Left ventricle myocardium inferior (tissue), 1 donor: ENCODE measurements at places on chromosomes 13 and 19.
A peak's percentile ranks its signal among the peaks of the same experiment; 100 is the strongest.

DNA sequence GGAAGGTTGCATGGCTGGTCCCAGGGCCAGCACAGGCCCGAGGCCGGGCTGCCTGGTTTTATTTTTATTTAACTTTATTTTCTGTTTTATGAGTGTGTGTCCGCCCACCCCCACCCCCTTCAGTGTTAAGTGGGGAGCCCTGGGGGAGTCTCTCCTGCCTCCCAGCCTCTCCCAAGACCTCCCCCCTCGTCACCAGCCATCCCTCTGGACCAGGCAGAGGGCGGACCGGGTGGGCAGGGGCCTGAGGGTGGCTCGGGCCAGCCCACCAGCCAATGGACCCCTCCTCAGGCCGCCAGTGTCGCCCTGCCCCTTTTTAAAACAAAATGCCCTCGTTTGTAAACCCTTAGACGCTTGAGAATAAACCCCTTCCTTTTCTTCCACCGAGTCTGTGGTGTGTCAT, 531 bp upstream of the TGFBR3L start:
- peaks cover 50% of the 10 kb centered on the region for H3K27me3 ChIP-seq
- H3K4me3 ChIP-seq = no peak overlapping the region
- peaks cover 45% of the 10 kb centered on the region for H3K36me3 ChIP-seq
- DNase-seq = no peak

DNA sequence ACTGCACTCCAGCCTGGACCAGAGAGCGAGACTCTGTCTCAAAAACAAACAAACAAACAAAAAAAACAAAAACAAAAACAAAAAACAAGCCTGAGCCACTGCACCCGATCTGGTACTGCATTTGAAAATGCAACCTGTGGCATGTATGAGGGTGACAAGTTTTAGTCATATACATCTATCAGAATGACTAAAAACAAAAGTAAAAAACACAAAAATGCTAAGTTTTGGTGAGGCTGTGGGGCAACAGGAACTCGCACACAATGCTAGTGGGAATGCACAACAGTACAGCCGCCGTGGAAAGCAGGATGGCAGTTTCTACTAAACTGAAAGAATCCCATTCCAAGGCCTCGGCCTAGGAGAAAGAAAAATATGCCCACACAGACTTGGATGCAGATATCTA, 7.8 kb downstream of the EBPL start:
- H3K36me3 ChIP-seq = peaks cover 2% of the 10 kb centered on the region
- no peak for DNase-seq
- no peak overlapping the region for H3K27ac ChIP-seq
- H3K4me1 ChIP-seq = no peaks in the 10 kb centered on the region
- H3K4me3 ChIP-seq = no peak overlapping the region

DNA sequence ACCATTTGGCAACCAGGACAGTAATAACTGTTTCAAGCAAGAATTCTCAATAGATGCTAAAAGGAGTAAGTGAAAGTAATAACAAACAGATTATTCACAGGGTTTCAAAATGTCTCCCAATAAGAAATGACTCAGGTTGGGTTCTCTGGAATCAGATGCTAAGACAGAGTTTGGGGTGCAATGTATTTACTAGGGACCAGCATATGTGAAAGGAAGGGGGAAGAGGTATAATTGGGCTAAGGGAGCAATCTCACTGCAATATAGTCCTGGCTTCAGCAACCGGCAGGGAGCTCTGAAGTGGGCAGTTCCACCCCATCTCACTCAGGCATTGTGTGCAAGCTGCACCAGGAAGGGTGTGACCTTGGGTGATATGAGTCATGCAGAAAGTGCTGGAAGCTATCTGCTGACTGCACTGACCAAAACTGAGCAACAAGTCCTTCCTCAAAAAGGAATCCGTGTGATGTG, 23.4 kb downstream of the ZDHHC20 start:
- no peaks in the 10 kb centered on the region for H3K27me3 ChIP-seq
- H3K36me3 ChIP-seq = peaks cover 11% of the 10 kb centered on the region
- peak overlapping the region; percentile 84 for H3K27ac ChIP-seq
- peak overlapping the region; percentile 32 for H3K4me3 ChIP-seq
- peak; percentile 31 for DNase-seq

DNA sequence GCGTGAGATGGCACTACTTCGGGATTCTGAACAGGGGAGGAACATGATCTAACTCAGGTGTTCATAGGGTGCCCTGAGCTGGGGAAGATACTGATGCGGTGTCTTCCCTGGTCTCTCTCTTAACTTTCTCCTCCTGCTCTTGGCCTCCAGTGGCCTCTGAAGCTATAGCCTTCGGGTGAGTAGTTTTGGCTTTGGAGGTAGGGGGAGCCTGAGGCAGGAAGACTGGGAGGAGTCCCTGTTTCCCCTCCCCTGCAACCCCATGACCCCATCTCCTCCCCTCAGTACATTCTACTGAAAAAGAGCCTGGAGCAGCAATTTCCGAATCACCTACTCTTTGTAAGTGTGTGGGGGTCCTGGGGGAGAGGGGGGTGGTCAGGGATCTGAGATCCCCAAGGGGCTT, 3.5 kb downstream of the SELENOV start:
- H3K4me3 ChIP-seq = no peak overlapping the region
- no peak for DNase-seq
- peaks cover 17% of the 10 kb centered on the region for H3K4me1 ChIP-seq
- peaks cover 50% of the 10 kb centered on the region for H3K27me3 ChIP-seq

DNA sequence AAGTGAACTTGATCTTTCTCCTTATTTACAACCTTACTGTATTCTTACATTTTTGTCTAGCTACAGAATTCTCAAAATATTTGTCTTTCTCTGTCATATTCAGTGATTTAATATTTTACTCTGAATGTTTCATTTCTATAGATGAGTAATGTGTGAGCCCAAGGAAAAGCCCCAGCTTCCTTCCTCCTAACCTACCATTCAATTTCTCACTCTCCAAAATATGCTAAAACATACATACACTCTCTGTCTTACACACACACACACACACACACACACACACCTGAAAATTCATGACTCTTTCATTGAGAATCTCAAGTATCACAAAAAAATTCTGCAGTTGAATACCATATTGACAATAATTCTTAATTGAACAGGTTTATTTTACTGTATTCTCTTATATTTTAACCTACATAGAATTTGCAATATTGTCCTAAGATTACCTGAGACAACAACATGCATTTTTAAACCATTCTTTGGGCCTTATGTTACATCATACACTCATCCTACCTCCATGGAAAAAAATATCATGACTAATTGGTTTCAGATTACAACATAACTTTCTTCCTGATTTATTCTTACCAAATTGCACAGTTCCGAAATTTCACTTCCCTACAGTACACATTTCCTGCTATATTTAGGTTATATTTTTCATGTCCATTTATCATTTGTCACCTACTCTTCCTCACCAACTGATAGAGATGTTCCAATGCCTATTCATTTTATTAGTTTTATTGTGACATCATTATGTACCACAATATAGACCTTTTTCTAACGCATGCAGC, 1965.6 kb upstream of the PCDH20 start:
- no peaks in the 10 kb centered on the region for H3K36me3 ChIP-seq
- H3K27me3 ChIP-seq = no peaks in the 10 kb centered on the region
- DNase-seq = no peak
- no peak overlapping the region for H3K27ac ChIP-seq

GRCh38 chr19:4267101-4267900, 11.8 kb upstream of the SHD start:
- peak; percentile 42 for DNase-seq
- H3K4me3 ChIP-seq = no peak overlapping the region
- H3K27me3 ChIP-seq = no peaks in the 10 kb centered on the region

DNA sequence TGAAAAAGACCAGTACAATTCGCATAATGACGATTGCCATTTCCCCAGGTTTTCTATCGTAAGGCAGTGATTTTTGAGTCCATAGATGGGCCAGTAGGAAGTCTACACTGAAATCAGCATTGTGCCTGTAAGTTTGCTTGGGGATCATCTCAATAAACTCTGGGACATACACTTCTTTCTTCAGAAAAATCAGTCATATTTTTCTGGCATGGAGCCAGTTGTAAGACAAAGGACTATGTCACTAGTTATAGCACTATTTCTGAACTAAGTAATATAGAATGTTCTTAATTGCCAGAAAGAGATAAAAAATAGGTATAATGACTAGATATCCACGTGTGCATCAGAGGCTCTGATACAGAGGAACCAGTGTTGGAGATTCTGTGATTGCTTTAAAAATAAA, 243.5 kb downstream of the LMO7 start:
- H3K4me1 ChIP-seq = peaks cover 7% of the 10 kb centered on the region
- H3K27me3 ChIP-seq = no peaks in the 10 kb centered on the region
- no peaks in the 10 kb centered on the region for H3K36me3 ChIP-seq
- H3K4me3 ChIP-seq = no peak overlapping the region
- no peak for DNase-seq

DNA sequence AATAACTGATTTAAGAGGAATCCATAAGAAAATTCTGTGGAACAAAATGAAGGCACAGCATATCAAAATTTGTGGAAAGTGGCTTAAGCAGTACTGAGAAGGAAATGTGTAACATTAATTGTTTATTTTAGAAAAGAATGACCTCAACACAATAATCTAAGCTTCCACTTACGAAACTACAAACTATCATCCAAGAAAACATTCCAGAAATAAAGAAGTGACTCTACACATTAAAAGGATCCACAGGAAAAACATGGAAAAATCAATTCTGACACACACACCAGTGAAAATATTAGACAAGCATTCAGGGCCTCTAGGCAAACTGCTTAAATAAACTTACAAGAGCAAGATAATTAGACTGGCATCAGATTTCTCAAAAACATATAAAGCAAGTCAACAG, 14.0 kb downstream of the EXOSC8 start:
- H3K27ac ChIP-seq = no peak overlapping the region
- DNase-seq = no peak
- H3K4me3 ChIP-seq = no peak overlapping the region
- no peaks in the 10 kb centered on the region for H3K27me3 ChIP-seq

DNA sequence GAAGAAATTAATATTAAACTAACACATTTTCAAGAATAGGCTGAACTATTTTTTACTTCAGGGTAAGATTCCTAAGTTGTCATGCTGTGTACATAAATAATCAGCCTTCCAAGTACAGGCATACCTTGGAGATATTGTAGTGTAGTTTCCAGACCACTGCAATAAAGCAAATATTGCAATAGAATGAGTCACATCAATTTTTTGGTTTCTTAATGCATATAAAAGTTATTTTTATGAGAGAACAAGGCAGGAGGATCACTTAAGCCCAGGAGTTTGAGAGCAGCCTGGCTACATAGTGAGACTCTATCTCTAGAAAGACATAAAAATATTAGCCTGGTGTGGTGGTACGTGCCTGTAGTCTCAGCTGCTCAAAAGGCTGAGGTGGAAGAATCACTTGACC, 511.5 kb downstream of the UQCRFS1 start:
- no peaks in the 10 kb centered on the region for H3K4me1 ChIP-seq
- H3K36me3 ChIP-seq = no peaks in the 10 kb centered on the region
- no peak for DNase-seq
- H3K4me3 ChIP-seq = no peak overlapping the region
- H3K27ac ChIP-seq = no peak overlapping the region
- H3K27me3 ChIP-seq = no peaks in the 10 kb centered on the region

DNA sequence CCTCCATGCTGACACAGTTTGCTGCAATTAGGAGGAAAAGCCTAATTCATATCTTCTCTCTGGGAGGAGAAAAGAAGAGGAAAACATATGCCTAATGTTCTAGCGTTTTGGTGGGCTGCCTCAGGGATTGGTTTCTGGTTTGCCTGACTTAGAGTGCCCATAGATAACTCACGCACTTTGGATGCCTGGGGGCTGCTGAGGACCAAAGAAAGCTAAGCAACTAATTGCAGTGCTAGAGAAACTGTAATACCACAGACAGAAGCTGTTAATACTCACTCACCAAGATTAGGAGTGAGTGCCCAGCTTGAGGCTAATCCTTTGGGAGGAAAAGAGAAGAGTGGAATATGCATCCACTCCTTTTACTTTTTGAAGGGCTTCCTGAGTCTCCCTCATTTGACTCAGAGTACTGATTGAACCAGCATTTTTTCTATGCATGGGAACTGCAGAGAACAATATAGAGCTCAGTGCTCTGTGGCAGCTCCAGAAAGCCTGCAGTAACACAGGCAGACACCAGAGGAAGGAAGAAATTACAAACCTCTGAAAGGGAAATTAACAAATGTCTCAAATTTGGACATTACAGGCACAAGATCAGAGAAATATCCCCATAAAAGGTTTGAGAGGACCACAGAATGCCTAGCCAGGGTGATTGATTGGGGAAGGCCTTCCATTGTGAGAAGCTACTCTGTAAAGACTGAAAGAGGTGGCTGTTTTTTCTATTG, 666.4 kb downstream of the OLFM4 start:
- no peak overlapping the region for H3K27ac ChIP-seq
- no peak for DNase-seq
- no peaks in the 10 kb centered on the region for H3K36me3 ChIP-seq
- no peaks in the 10 kb centered on the region for H3K27me3 ChIP-seq
- H3K4me3 ChIP-seq = no peak overlapping the region

DNA sequence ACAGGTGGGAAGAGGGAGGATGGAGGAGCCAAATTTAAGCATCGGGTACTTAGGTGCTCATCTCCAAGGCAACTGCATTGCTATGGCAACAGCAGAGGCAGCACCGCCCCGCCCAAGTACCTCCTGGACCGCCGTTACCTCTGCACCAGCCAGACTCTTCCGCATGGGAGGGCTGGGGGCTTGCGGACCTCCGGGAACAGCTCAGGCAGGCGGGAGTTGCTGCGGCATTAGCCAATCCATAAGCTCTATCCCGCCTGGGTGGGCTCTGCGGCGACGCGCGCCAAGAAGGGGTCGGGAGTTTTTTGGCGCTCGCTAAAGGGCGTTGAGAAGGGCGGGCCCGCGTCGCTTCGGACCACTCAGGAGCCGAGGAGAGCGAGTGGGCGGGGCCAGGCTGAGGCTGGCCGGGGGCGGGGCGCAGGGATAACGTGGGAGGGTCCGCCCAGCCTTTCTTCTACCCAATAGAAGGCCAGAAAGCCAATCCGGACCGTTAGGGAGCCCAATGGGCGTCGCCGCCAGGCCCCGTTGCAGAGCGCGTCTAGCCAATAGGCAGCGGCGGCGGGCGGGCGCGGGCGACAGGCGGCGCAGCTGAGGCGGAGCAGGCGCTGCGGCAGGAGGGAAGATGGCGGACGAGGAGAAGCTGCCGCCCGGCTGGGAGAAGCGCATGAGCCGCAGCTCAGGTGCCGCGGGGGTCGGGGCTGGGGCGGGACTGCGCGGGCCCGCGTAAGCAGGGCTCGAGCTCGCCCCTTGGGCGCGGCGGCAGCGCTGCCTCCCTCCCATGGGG, at the start of gene PIN1:
Gene PIN1, plus strand, starts transcription at position 593 of the 781 bp plus-strand sequence. Its CDS starts 27 bp downstream, at position 620.
- peak; percentile 99 for DNase-seq
- H3K27me3 ChIP-seq = no peaks in the 10 kb centered on the region
- peaks cover 27% of the 10 kb centered on the region for H3K36me3 ChIP-seq
- H3K27ac ChIP-seq = peak within 1 kb of the TSS; percentile 79
- peaks cover 48% of the 10 kb centered on the region for H3K4me1 ChIP-seq
